ENCODE measurements at places on chromosomes 6 and 20.

DNA sequence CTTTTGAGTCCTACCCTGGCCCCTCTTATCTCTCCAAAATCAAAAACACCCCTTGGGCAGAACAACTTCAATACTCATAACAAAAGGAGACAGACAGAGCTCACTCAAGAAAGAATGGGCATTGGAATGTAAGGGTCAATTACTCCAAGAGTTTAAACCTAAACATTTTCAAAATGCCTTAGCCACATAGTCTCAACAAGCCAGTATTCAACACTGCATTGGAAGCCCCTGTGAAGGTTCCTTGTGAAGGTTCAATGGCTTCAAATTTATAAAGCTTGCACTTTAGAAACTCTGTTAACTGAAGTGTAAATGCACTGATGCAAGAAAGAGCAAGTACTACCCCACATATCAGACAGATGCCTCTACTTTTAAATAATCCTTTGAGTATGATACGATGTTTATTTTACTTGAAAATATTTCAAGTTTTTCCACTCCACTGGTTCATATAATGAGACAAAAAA lies 139.1 kb upstream of the LAMP5 start:
- DNase-seq = no peak

GRCh38 chr20:14406495-14406894 lies 69.1 kb upstream of the FLRT3 start:
- DNase-seq = no peak

DNA sequence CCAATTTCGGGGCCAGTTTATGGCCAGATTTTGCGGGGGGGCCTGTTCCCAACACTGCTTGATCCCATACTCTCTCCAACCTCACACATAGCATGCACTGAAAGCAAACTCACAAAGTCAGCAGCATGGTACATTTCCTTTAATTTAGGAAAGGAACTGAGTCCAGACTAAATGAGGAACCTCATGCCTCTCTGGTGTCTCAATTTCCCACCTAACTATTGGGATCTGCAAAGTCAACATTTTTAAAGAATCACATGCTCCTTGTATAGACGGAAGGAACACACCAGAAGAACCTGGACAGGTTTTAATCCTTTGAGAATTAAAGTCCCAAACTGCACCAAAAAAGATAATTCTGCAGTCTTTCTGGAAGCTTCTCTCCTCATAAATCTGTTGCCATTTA lies 33.3 kb downstream of the FAM50B start:
- no peak for DNase-seq

GRCh38 chr20:63658749-63659187 lies 656 bp downstream of the RTEL1 start:
- no peak for DNase-seq

- no peak for DNase-seq
These were observed 99.2 kb downstream of the JPH2 start for GRCh38 chr20:44087857-44088120.

DNA sequence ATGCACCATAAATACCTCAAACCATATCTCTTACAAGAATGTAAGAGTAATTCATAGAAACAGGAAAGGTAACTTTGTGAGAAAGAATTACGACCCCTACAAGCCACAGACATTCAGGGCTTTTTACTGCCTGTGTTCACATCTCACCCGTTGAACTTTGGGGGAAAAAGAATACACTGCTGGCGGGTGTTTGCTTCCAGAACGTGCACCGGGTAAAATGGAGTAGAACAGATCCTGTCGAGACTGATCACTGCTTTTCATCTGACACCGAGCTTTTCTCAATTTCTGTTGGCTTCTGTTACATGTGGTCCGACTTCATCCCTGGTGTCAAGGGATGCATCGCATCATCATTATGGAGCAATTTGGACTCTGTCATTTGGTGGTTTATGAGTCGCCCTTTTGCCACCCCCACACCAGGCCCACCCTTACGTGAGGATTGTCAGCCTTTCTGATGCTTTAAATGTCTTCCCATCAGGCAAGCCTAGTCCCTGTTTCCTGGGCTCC lies 219.2 kb upstream of the ZFP64 start:
- DNase-seq = no peak

- DNase-seq = no peak
These were observed 499.0 kb upstream of the SLC35B3 start for GRCh38 chr6:8934318-8934717.

- no peak for DNase-seq
These were observed 141.5 kb downstream of the BMP7 start for GRCh38 chr20:57124800-57125517.

- DNase-seq = no peak
These were observed 462.6 kb downstream of the HDGFL1 start for GRCh38 chr6:23031986-23032385.

- DNase-seq = no peak
These were observed 33.2 kb downstream of the PSMG4 start for GRCh38 chr6:3291987-3292386.

DNA sequence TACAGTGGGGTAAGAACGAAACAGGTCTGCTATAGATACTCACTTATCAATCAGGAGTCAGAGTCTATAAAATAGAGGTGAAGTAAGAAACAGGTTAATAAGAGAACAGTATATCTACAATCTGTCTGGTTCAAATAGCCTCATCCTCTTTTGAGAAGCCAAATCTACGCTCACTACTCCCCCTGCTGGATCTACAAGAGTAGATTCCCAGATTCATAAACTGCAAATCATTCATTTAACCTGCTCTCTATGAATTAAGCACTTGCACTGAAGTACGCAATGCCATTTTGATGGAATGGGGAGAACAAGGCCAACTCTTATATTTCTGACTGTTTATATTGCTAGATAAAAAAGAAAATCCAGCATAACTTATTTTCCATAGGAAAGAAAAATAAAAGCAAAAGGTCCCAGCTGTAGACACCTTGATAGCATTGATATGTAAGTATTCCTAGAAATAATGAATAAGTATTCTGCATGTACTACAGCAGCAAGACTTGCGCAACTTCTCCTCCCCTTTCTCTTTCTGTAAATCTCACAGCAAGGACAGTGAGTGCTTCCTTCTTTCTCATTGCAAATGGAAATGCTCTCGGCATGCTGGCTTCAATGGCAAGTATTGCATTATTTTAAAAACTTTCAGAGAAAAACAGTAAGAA lies 92.3 kb downstream of the RFX6 start:
- DNase-seq = peak; percentile 30

DNA sequence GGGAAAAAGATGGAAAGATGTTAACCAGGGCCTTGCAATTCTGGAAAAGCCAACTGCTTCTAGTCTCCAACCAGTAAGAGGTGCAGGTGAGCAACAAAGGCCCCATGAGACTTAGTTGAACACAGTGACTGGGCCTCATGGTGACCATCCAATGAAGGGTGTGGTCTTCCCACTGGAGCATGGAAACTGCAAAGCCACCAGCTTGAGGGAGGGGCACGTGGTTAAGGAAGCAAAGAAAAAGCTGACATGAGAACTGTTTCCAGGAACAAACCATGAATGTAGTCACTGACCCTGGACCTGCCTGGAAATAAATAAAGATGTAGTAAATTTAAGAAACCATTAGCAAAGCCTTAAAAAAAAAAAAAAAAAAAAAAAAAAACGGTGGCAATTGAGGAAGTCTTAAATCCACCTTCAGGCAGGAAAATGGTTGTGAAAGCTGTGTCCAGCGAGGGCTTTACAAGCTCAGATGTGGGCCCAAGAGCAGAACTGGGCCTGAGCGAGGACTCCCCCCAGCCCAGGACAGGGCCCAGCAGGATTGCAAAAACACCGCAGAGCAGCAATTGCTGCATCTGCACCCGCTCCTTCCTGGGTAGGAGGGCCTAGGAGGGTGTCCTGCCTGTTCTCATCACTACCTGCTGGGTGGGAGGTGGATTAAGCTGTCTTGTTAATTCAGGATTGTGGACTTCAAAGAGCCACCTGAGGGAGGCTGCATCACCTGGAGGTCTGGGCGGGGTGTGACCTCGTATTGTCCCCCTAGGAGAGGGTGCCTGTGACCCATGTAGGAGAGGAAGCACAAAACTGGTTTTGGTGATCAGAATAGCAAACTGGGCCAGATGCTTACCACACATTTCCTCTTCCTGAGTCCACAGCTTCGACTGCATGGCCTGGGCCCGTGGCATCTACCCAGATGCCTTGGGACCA lies 10.3 kb downstream of the GFRA4 start:
- DNase-seq = no peak

DNA sequence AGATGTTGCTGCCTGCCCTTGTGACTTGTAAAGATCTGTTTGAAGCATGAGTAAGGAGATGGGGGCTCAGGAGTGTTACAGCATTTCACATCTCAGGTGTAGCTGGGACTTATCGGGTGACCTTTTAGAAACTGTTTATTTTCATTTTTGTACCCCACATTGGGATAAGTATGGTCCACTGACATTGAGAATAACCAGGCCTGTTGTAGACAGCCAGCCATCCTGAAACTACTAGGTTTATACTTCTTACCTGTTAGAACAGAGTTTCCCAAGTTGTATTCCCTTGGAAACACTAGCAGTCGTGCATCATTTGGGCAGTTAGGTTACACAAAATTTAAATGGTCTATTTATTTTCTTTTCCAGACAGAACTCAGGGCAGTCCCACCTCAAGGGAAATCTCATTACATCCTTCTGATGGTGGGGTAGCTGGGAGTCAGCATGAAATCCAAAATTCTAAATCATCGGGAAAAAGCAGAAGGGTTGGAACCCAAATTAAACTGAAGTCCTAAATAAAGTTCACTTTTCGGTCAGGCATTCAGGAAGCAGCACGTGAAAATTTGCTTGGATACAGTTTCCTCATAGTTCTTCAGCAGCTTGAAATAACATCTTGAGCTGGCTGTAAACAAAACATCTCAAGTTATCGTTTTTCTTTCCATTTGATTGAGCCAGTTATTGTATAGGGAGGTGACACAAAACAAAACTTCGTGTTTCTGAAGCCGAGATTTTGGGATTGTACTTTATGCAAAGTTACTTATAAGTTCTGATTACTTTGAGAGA lies 30.5 kb downstream of the FOXO3 start:
- no peak for DNase-seq

- no peak for DNase-seq
These were observed 207.3 kb downstream of the FARS2 start for GRCh38 chr6:5468586-5468985.

- no peak for DNase-seq
These were observed 1.7 kb downstream of the MUCL3 start for GRCh38 chr6:30942338-30943060.

GRCh38 chr20:10178091-10178490 lies 40.5 kb upstream of the SNAP25 start:
- DNase-seq = no peak

GRCh38 chr20:57198132-57199072 lies 68.0 kb downstream of the BMP7 start:
- DNase-seq = no peak

GRCh38 chr6:20169119-20169557 lies 43.1 kb downstream of the MBOAT1 start:
- no peak for DNase-seq

DNA sequence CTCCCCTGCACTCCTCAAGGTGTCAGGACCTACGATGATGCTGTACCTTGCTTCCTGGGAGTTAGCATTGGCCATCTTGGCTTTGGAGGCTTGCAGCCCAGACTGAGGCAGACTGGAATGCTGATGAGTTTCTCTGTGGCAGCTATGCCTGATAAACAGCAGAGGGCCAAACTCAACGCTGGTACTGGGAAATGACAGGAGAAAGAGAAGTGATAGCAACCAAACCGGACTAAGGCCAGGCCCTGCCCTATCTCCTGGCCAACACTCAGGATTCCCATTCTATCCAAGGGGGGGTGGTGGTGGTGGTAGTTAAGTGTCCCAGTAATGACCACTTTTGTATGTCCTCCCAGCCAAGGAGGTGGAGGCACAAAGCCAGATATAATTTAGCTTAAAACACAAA lies 90.0 kb upstream of the DTNBP1 start:
- no peak for DNase-seq

DNA sequence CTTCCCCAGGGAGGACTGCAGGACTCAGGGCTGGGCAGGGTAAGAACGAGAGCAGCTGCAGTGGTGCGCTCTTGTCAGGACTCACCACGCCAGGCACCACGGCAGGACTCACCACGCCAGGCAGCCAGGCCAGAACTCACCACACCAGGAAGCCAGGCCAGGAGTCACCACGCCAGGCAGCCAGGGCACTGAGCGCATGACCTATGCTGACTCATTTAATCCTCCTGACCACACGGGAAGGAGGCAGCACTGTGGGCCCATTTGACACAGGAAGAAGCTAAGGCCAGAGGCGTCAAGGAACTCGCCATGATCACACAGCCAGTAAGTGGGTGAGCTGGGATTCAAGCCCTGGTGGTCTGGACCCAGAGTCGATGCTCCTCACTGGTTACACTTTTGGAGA lies 189.3 kb downstream of the PREX1 start:
- no peak for DNase-seq

DNA sequence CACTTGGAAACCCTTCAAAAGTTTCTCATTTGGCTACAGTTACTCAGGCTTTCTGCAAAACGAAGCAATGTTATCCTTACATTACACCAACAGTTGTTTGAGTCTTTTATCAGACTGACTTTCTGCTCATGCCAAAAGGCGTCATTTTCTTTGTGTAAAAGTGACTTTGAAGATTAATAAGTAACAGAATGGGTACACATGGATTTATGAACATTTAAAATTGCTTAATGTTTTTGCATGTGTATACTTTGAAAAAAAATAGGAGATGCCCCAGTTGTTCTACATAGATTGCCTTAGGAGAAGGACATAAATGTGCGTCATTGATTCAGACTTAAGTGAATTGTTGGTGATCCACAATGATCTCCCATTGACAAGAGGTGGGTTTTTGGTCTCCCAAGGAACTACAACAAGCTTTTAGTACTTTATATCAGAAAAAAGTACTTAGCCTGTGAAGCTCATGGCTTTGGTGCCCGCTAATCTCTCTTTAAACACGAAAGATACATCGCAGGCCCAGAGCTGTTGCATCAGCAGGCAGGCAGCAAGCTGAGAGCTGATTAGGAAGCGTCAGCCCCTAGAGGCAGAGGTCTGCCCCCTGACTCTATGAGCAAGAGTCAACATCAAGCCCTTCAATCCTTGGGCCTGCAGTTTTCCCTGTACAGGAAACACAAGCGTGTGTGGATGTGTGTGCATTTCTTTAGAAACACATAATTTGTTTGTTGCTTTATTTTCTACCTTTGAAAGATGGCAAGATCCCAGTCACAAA lies 45.9 kb downstream of the SLC22A3 start:
- DNase-seq = no peak

- DNase-seq = no peak
These were observed 200.1 kb downstream of the TMEM242 start for GRCh38 chr6:157123234-157123633.

DNA sequence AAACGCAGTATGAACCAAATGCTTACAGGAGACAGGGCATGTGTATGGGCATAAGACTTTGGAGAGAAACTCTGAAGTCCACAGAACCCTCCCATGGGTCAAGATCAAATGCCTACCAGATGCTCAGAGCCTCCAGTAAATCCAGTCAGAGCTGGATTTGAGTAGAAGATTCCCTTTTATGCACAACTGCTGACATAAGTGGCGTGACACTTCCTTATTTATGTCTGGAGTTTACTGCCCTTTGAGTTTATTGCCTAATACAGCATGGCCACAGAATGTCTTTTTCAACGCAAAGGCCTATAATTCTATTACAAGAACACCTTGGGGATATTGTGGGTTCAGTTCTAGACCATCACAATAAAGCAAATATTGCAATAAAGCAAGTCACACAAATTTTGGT lies 220.0 kb upstream of the FOXQ1 start:
- no peak for DNase-seq

- DNase-seq = no peak
These were observed 91.4 kb downstream of the CDH26 start for GRCh38 chr20:60049601-60050000.

Measured in spinal cord (tissue), 10 donors.